DMS 273 treated with DMSO at 0.1 percent for 48 hours (cell line): ENCODE measurements at places on chromosomes 7 and 10.

- DNase-seq: no peak
Observed at GRCh38 chr7:143505838-143506237, 28.2 kb downstream of the TAS2R41 start.

DNA sequence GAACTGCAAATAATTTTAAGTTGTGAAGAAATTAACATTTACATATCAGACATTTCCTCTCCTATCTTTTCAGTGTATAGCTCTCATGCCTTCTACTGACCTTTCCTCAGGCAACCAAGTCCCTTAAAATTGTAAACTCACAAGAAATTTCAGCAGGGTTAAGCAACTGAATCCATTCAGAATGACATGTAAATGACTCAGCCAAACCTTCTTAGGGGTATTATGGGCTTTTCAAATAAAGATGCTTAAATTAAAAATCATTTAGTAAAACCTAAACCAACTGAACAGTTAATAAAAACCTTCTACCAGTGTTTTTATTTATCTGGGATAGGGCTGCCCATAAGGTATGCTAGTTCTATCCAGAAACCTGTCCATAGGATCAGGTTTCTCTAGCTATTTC, 20.7 kb downstream of the WAPL start:
- DNase-seq: no peak

GRCh38 chr7:157567666-157568065, 230.9 kb downstream of the DNAJB6 start:
- no peak for DNase-seq

DNA sequence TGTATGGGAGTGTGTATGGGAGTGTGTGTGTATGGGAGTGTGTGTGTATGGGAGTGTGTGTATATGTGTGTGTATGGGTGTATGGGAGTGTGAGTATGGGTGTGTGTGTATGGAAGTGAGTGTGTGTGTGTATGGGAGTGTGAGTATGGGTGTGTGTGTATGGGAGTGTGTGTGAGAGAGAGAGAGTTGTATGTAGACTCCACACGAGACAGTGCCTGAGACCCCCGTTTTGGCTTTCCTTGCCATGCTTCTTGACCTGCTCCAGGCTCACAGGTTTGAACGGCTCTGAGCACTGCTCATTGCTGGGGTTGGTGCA, 49.7 kb downstream of the COL17A1 start:
- DNase-seq: no peak

DNA sequence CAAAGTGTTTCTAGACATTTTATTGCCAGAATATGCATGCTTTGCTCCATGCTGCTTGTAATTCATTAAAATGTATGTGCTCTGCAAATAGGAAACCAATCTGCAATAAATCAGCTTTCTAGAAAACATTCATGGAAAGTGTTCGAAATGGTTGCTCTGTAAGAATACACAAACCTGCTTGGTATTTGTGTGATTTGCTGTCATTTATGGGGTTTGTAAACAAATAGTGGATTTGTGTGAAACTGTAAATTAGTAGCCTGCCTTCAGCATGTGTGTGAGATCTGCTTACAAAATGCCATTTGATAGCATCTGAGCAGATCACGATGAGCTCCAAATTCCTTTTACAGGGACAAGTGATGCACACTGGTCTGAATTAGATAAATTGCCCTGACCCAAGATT, 219.0 kb upstream of the CSTF2T start:
- DNase-seq: no peak

GRCh38 chr7:102146122-102146521, 140.5 kb upstream of the SH2B2 start:
- DNase-seq: no peak

DNA sequence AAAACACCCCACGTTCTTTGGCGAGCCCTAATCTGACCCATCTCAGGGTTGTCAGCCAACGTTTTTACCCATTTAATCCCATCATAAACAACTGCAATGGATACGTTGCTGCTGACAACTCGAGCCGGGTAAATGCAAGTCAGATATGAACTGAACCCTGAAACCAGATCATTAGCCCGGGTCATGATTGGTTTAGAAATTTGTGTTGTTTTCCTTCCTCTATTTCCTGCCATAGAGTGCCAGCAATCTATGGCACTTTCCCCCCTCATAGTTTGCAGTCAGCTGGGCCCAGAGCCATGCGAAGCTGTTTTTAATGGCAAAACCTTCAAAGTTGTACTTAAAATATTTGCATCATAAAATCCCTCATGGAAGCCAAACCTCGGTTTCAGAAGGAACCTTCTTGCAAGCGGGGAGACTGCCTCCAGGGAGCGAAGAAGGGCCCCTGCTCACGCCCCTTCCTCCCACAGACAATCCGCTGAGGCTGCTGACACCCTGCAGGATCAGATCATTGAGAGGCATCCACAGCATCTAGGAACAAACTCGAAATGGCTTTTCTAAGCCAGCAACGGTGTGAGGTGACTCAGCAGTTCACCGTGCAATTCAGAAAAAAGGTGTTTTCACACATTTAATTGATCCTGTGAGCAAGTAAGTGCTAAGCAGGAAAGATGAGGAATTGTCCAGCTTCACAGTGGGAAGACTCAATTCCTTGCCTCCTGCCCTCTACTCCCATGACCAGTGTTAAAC, 710.1 kb downstream of the PARD3 start:
- DNase-seq: no peak

GRCh38 chr10:99540657-99541531, 8.2 kb downstream of the NKX2-3 start:
- DNase-seq: no peak

DNA sequence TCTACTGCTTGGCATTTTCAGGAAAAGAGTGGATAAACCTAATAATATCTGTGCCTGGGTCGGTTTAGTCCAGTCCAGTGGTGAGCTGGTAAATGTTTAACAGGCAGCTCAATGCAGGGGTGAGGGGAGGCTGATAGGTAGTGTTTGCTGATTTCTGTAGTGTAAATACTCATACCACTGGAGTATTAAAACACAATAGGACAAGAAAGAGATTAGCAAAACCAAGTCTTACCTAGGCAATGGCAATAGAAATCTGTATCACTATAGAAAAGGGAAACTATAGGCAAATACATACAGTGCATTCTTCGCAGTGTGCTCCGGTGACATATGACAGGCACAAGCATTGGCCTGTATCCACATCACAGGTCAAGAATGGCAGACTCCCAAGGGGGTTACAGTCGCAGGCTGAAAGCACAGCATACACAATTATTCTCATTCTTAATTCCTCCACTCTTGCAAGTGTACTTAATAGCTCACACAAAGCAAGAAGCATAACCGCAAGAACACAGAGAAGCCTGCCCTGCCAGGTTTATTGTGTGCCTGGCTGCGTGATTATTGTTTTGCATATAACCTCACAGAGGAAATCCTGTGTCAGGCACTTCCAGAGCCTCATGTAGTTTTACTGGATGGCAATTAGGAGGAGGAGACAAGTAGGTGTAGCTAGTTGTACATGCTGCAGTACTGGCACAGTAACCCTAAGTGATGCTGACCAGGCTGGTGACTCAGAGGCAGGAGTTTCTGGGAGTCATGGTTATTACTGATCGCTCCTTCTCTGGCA, 35.0 kb downstream of the LAMB4 start:
- peak; percentile 38 for DNase-seq

DNA sequence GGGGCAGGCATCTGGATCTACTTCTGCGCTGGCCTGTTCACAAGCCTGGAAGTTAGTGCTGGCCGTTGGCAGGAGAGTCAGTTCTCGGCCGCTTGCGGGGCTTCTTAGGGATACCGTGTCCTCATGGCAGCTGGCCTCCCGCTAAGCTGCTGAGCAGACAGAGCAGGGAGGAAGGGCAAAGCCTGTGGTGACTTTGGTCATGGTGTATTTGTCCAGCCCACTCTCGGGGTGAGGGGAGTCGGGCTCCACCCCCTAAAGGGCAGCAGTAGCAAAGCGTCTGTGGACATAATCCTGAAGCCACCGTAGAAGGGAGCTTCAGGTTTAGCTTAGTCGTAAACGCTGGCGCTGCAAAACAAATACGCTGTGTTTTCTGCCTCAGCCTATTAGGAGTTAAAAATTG, 12.2 kb downstream of the UBE3C start:
- no peak for DNase-seq

DNA sequence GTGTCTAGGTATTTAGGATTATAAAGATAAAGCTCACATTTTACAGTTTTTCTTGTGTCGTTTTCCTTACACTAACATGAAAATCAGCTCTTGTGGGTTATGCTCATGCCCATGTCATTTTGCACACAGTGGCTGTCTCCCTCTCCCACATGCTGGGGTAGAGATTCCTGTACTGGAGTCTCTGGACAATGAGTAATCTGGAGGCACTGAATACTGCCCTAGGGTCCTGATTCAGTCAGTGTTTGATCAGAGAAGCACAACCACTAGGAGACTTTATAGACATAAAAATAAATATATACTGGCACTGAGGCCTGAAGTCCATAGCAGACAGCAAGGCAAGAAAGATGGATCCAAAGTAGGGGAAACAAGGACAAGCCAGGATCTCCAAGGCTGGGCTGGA, 1008.8 kb downstream of the KCNMA1 start:
- DNase-seq: no peak

DNA sequence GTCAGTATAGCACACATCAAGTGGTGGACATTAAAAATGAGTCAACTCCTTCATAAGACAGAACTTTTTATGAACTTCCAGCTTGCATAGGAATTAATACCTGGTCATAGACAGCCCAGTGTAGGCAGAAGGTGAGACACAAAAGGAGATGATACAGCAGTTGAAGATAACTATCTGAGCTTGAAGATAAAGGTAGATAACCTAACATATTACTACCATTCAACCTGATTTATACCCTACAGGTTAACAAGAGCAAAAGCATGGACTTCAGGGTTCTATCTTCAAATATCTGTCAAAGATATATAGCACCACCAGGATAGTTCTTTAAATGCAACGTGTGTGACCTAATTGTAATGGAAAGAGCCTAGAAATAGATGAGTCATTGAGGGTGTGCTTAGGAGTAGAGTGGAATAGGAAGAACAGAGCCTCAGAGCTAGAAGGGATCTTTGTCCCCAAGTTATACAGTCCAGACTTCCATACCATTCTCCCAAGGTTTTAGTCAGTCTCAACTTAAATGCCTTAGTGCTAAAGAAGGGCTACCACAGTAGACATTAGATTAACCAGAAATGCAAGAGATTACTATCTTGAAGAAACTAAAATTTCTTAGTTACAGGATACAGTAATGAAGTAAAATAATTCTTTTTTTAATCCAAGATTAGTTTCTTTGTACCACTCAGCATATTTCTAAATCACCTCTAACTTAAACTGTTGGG, 9.2 kb downstream of the ZNF800 start:
- no peak for DNase-seq

GRCh38 chr7:156768698-156769472, 124.1 kb downstream of the LMBR1 start:
- no peak for DNase-seq

DNA sequence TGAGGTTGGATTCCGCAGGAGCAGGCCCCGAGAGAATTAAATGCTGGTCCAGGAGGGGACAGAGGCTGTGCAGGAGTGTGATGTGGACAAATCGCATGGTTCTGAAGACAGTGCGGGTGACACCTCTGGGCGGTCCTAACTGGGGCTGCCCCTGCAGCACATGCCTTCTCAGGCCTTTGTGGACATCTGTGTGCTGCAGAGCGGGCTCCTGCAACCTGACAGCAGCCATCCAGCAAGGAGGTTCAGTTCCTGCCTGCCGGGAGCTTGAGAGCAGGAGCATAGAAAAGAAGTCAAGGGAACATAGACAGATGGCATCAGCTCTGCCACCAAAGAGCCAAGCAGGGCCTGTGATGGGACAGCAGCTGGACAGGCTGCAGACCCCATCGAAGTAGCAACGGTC, 135.9 kb upstream of the PPP2R2D start:
- DNase-seq: no peak

DNA sequence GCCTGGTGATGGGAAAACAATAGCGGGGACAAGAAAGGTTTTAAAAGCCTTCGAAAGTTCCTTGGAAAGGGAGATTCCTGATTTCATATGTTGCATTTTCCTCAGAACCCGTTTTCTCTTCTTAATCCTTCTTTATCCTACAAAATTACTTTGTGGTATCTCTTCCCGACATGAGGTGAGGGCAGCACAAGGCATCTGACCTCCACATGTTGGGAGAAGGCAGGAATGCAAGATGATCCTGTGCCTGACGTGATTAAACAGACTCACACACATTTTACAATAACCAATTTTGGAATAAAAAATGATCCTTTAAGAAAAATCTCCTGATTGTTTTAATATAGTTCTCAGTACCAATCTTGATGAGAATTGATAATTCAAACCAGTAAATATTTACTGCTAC, 153.3 kb upstream of the MKLN1 start:
- DNase-seq: no peak

DNA sequence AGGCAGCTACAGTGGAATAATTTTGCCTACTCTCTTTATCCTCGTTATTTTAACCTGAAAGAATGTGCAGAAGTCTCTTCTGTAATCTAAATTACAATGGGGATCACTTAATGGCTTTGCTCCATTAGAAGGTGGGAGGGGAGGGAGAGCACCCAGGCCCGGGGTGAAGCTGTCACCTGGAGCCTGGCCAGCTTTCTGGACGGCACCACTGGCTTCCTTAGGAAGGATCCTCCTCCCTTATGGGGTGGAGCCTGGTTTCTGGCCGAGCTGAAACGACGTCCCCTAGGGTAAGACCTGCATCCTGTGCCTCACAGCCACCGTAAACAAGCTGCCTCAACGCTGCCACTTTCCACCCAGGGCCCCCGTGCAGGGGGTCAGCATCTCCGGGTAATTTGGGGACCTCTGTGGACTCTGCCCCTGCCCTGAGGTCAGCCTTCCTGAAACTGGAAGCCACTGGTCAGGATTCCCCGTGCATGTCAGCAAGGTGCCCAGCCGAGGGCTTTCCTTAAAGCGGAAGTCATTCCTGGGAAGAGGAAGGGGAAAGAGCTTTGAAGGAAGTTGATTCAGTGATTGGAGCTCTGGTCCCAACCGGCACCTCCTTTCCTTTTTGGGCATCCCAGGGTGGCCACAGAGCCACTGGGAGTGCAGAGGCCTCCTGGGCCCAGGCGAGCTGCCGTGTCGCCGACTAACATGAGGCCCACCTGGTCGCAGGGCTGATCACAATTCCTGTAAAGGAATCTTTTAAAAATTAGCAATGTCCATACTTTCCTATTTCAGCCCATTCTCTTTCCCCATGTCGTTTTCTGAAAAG, 569.1 kb downstream of the DNAJB6 start:
- no peak for DNase-seq

DNA sequence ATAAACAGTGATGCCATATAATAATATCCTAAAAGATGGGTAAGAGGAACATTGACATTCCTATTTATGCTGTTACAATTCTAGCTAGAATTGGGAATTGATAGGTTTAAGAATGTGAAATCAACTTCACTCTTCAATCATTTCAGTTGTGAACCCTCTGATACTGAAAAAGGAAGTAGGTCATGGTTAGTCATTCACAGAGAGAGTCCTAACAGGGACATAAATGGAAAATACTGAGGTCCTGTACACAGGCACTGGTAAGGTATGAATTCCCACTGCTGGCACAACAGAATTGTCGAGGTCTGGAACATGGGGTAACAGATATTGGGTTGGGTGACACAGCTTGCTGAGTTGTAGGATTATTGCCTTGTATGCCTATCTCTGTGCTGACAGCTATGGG, 289.4 kb upstream of the LRRN3 start:
- no peak for DNase-seq

- no peak for DNase-seq
Observed at GRCh38 chr7:7653593-7654187, 13.1 kb downstream of the UMAD1 start.
